NCI-H446 (cell line): ENCODE measurements at places on chromosomes 1 and 21.

GRCh38 chr1:115314765-115315164, 23.3 kb downstream of the NGF start:
- DNase-seq = no peak

DNA sequence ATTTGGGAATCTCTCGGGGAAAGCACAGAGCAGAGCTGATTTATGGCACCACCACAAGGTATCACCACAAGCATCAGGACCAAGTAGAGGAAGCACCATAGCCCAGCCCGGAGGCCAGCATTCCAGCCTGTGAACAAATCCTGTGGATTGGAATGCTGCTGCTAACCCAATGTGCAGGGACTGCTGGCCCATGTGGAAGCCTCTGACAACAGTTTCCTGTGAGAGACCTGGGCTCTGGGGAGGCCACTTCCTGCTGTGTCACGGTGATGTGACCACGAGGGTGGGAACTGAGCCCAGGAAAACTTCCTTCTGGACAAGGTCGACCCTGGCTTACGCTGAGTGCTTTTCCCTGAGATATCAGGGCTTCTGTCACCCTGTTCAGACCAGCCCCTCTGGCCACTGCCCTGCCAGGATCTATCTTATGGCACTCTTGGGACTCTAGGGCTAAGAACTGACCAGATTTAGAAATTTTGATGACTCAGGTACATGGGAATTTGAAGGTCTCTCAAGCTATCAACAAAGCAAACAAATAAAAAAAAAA, 88.3 kb upstream of the NGF start:
- no peak for DNase-seq

- DNase-seq = no peak
These were observed 193.2 kb downstream of the TGFB2 start for GRCh38 chr1:218538341-218538740.

GRCh38 chr1:154730259-154730658, 122.3 kb upstream of the ADAR start:
- DNase-seq = no peak

- DNase-seq = peak; percentile 72
These were observed 47.8 kb downstream of the AK4 start for GRCh38 chr1:65195495-65196417.

DNA sequence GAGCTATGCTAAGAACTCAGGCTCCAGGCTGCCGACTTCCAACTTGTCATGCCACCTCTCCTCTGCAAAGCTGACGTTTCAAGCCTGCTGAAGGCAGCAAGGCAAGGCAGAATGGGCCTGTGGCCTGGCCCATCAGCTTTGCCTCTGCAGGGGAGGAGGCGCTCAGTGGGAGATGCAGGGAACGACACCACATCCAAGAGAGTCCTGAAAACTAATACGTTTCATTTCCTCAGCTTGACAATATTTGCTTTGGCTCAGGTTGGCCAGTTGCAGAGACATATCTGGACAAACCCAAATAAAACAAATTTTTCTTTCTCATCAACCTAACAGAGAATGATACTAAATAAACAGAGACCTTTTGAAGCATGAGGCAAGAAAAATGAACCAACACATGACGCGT, 35.3 kb downstream of the BEND5 start:
- DNase-seq = no peak

GRCh38 chr1:247298701-247299100, 33.0 kb downstream of the ZNF496 start:
- no peak for DNase-seq

DNA sequence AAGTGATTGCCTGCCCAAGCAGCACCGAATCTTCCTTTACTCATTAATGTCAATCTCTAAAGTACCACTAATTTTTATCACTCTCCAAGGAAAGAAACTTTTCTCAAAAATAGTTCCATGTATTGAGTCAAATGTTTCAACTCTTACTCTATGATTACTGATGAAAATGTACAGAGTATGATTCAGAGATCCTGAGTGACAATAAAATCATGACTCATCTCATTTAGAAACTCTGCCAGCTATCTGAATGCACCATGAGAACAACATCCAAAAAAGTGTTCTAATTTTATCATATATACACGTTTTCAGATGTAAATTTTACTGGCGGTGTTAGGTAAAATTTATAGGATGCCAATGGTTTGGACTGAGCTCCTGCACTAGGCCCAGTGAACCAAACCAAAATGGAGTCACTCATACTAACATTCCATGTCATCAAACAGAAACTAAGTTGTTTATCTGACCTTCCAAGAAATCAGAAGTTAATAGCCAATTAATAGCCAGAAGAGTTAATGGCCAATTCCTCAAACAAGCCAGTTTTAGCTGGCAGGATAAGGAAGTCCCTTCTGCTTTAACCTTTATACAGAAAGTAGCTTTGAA, 22.6 kb downstream of the PLPPR5 start:
- no peak for DNase-seq

DNA sequence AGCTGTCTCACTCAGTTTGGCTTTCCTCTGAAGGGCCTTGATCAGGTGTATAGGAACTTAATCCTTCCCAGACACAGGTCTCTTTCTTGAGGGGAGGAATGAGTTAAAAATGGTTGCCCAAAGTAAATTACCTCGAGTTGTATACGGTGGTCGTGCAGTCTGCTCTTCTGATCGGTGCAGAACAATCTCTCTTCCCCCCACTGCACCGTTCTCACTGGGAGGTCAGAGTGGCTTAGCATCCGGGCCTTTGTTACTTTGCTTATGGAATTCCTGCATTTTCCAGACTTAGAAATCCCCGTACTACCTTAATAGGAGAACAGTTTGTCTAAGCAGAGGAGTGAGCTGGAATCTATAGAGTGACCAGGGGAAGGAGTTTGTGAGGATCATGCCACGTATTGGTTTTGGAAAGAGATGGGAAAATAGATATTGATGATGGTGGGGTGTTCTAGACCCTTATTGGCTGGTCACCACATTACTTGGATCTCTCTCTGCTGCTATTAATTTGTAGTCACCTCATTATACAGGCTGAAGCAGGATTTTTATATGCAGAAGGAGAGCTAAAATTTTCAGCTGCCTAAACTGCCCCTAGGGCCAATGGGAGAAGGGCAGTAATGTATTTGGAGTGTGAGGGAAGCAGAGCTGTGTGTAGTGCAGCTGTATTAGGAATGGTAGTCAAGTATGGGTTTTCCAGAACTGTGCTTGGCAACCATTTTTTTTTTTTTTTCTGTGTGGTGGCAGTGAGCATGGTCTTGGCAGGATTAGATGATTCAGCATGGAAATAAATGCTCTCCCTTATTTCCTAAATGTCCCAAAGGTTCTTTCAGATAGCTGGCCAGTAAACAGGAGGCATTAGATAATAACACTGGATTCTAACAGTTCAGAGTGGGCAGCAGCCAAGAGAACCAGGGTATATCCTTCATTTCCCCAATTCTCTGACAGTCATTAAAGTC, 81.5 kb downstream of the NDUFS5 start:
- DNase-seq = peak; percentile 25

- no peak for DNase-seq
These were observed 81.1 kb upstream of the TIAM1 start for GRCh38 chr21:31425138-31425537.

GRCh38 chr1:158105352-158106095, 75.2 kb upstream of the CD1D start:
- no peak for DNase-seq

DNA sequence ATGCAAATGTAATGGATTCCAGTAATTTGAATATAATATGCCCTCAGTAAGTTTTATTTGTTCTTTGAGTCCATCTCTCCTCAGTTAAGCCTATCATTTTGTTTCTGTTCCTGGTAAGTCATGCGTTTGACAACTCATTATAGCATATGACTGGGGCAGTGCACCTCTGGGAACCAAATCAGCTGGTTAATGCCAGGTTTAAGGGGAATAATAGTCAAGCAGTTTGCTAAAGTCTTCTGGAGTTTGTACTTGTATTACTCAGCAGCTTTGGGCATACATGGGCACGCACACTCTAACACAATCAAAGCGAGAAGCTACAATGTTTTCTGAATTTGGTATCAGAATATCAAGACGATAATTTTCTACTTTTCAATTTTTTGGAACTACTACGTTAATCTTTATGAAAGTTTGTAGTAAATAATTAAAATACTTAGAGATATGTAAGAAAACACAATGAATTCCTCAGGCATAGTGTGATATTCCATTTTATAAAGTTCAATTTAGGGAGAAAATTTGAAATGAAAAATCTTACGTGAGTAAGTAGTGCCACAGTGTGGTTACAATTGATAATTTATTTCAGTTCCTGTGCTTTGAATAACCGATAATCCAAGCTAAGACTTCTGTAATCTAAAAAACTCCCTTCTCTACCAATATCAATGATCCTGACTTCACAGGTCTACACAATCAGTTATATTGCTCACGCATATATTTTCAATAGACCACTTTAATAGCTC, 43.8 kb upstream of the KCTD3 start:
- no peak for DNase-seq

DNA sequence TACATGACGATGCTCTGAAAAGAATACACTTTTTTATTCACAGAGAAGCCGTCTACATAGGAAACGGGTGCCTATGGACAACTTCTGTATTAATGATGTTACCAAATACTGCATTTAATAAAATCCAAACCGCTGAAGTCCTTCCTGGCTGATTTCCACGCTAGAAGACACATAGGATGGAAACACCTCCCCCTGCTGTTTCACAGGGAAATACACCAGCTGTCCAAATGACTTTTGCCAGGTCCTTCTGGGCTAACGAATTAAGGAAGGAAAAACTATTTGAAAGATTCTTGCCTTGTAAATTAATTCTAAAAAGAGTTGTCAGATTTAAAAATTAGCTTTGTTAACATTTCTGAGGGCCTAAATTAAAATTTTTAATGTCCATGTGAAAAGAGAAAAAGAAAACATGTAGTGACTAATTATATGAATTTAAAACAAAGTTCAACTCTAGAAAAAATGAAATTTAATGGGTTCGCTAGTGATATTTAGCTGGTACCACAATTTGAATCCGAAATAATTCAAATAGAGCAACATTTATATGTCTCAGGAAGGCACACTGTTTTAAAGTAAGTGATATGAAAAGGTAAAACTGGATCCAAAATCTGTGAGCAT, 146.0 kb downstream of the RERE start:
- peak; percentile 90 for DNase-seq

DNA sequence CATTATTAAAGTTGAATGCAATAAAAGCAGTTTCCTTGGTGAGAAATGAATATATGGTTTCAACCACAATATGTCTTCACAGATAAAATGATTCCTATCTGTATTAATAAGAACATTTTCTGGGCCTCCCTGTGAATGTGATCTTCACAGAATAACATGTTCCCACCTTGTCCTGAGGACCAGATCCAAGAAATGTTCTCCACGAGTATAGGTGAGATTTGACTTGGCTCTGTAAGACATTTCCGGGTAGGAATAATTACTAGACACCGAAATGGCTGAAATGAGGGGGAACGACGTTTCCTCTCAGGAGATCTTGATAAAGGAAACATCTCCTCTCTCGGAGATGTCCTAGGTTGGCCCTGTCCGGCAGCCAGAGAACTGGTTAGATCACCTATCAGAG, 61.4 kb downstream of the CLIC6 start:
- DNase-seq = no peak

- DNase-seq = no peak
These were observed 35.6 kb upstream of the ID3 start for GRCh38 chr1:23594927-23595353.

- no peak for DNase-seq
These were observed 4.4 kb upstream of the MAPKAPK2 start for GRCh38 chr1:206680279-206680678.

DNA sequence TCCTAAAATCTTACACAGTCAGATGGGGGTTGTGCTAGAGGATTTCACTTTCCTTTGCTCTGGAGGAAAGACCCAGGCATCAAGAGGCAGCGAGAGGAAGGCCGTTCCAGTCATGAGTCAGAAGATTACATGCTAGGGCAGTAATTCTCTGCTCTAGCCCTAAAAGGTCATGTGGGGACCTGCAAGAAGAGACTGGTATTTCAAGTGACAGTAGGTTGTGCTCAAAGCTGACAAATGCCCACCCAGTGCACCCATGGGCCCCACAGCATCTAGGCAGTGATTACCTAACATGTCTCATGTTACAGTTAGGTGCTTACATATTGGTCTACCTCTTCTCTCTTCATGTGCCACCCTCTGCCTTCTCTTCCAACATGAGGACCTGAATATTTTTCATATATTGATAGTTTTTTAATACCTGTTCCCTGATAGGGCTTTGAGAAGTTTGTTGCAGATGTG, 99.7 kb upstream of the BEND5 start:
- DNase-seq = no peak

DNA sequence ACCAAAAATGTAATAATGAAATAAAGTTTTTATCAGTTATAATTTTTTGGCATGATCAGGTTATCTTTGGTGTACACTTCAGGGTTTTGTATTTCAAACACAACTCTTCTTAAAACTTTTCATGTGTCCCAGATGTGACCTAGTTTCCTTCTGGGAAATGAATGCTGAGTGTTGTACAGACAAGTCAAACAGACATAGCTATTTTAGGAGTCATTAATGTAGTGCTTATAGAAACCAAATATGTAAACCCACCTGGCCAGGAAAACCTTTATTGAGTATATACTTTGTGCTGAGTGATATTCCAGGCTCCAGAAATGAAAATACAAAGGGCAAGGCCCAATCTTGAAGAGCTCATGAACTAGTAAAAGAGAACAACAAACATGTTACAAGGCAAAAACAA, 25.9 kb upstream of the HOOK1 start:
- DNase-seq = no peak

- DNase-seq = no peak
These were observed 1.6 kb downstream of the COL6A2 start for GRCh38 chr21:46099476-46099875.

- no peak for DNase-seq
These were observed 39.1 kb downstream of the SYF2 start for GRCh38 chr1:25193229-25193628.

DNA sequence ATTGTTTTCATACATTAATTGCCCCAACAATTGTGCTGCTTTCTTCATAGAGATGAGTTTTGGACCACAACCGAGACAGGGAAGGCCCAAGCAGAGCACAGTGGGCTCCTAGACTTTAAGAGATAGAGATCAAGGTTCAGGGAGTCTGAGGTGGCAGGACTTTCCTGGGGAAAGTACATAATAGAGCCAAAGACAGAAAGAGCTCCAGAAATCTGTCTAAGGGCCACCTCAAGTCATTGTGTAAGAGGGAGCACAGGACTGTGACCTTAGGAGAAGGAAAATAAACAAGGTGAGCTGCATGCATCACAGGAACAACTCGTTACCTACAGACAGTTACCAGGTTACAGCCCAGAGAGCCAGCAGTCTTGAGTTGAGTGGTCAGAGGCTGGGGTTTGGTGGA, 41.3 kb upstream of the CR2 start:
- no peak for DNase-seq
